Occipital lobe (tissue), 3 donors: ENCODE measurements at places on chromosomes 1 and 21. TPM values are rescaled to one million over a fixed set of nuclear protein-coding genes. Genes with fewer than 3 reads are reported as not detected.

The KRTAP15-1 gene
- not detected for total RNA-seq

DNA sequence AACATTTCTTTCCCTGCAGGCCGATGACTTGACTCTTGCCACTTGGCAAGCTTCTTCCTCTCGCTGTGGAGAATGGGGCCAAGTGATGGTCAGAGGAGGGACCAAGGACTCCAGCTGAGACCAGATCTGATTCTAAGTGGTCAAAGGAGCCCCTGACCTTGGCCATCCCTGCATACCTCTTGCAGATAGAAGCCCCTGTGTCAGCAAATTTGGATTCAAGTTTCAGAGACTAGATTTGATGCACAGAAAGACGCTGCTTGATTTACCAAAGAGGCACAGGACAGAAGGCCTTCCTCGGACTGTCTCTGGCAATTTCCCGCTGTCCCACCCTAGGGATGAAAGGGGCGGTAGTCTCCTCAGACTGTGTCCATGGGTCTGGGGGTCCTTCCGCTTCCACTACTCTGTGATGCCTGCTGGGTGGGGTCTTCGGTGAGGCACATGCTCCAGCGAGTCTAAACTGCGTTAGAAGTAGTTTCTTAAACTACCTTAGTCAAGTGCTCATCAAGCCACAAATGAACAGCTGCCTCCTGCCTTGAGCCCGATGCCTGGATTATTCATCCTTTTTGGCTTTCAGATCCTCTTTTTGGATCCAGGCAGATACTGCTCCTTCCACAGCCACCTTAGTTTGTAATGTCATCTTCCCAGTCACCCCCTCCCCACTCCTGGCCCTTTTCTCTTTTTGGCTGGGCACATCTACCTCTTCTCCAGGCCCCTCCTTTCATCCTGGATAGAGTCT lies 31.8 kb upstream of the RBM15 start:
- DNase-seq = no peak

The RGL1 gene
- 61.0 TPM for total RNA-seq

The ATP6V1G3 gene
- total RNA-seq = not detected

GRCh38 chr1:201539561-201540431 lies 869 bp downstream of the NAV1 start:
- DNase-seq = peak; percentile 77

GRCh38 chr1:207002724-207003146 lies 29.8 kb downstream of the C1orf116 start:
- DNase-seq = no peak

The LAPTM5 gene
- 3.9 TPM for total RNA-seq

DNA sequence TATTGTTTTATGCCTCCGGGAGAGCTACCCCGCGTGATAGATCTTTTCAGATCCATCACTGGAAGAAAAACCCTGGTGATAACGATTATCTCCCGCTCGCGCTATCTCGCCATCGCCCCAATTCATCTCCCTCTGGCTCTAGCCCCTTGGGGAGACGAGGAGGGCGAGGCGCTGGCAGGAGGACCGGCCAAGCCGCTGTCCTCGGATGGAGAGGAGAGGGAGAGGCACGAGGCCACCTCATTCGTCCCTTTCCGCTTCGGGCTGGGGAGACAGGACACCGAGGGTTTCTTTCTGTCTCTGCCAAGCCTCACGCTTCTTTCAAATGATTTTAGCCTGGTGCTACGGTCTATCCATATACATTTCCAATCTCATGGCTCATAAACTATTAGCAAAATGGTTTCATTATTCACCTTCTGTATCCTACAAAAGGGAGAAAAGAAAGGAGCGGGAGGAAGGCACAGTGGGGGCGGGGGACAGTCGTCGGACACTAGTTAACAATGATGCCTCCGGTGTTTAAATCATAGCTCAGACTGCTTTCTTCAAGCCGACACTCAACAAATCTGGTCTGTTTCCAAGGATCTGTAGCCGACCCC lies 415.0 kb upstream of the ESRRG start:
- DNase-seq = no peak

The TEDDM1 gene
- not detected for total RNA-seq

DNA sequence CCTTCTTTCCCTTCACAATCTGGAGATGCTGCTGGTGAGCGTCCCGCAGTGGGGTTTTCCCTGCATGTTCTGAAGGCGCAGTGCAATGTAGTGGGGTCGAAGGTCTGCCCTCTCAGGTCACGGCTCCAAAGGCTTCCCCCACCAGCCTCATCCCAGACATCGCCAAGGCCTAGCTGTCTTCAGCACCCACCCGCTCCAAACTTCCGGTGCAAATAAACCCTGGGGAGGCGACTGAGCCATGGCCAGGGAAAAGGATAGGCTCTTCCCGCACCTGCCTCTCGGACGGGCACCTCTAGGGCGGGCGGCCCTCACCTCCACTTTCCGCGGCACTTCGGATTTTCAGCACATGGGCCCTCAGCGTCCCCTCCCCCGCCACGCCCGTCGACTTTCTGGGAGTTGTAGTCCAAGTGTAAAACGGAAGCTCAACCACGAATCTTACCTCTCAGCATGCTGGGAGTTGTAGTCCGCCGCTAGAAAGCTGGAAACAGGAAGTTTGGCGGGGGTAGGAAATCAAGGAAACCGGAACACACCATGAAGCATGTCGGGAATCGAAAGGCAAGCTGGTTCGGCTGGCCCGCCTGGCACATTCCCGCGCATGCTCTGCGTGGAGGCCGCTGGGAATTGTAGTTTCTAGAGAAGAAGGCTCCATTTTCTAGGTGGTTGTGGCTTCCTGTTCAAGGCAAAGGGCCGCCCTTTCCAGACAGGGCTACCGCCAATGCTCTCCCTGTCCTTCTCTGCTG lies at the start of gene MRPL24:
Gene MRPL24 (minus strand): TSS at position 348 of the 740 bp plus-strand sequence. CDS start 2,384 bp downstream, outside the sequence.
- peak; percentile 98 for DNase-seq

- no peak for DNase-seq
These were observed 219.1 kb downstream of the SDCCAG8 start for GRCh38 chr1:243474906-243475305.

- no peak for DNase-seq
These were observed 177.5 kb downstream of the ROR1 start for GRCh38 chr1:63951059-63951946.

- DNase-seq = no peak
These were observed 7.1 kb upstream of the KCNK1 start for GRCh38 chr1:233606813-233607212.

The SH2D1B gene
- not detected for total RNA-seq

DNA sequence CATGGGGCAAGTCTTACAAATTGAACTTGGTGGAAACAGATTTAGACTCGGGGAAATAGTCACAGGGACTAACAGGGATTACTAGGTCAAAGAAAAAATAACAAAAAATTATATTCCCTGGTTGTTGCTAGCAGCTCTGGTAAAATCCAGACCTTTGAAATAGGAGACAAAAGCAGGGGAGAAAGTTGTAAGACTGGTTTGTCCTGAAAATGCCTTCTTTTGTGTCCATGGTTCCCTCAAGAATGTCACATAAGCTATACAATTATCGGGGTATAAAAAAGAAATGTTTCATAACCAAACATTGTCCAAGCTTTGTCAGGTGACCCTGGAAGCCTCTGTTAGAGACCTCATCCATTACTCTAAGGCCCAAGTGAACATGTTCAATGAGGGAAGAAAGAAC lies 33.1 kb downstream of the KIAA0319L start:
- DNase-seq = no peak

DNA sequence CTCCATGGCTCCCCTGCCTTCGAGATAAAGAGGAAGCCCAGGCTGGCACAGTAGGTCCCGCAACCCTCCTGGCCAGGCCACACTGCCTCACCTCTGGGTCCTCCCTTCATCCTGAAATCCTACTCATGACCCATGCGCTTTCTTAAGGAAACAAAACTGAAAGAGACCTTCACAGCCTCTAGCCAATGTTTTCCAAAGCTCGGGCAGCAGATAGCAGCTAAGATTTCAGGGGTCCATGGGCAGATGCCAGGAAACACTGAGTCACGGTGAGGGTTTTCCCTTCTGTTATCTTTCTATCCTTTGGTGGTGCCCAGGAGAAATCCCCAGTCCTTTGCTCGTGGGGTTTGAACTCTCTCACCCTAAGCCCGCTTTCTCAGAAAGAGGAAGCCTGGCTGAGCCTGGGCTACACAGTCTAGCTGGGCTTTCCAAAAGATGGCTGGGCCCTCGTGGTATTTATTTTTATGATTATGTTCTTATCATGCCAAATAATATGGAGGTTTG lies 26.6 kb downstream of the TTC39A start:
- no peak for DNase-seq

DNA sequence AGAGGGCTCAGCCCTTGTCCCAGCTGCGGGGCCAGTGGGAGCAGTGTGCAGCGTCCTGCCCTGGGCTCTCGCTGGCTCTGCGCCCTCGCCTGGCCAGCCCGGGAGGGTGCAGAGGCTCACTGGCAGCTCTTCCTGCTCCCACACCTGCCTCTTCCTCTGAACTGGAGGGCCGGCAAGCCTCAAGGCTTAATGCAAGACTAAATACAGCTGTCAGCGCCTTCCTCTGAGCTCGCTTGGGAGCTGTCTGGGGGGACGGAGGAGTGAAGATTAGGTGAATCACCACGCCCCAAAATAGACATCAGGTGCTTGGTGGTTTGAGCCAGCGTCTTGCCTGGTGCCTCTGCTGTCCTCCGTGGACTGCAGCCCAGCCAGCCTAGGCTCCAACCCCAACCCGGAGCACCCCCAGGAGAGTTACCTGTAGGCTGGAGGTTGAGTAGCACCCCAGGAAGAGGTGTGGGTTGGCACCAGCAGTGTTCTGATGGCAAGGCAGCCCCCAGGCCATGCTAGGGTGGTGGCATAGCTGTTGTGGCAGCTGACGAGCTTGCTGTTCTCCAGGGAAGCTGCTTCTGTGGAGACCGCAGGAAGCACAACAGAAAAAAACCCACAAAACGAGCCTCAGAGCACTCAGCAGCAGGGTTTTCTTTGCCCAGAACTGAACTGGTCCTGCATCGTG lies 36.9 kb downstream of the UMODL1 start:
- DNase-seq = peak; percentile 57

GRCh38 chr1:218829097-218829496 lies 344.6 kb upstream of the LYPLAL1 start:
- peak; percentile 24 for DNase-seq
